Renal pelvis (tissue), 12 donors: ENCODE measurements at places on chromosomes 3 and 15.

DNA sequence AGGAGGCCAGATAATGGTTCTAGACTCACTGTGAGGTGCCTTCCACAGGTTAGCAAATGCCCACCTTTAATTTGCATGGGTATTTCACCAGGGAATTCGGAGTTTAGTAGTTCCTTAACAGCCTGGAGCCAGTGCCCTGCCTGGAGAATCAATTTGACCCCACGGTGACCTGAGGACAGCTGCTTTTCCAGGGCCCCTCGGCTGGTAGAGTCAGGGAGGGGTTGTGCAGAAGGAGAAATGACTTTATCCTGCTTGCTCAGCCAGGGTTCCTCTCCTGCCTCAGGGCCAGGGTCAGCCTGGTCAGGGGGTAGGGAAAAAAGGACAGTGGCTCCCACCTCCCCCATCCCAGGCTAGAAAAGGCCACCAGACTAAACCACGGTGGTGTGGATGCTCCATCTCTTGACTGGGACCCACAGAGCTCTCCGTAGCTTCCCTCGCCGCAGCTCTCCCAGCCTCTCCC lies 12.0 kb downstream of the DLL4 start:
- DNase-seq = no peak

- DNase-seq = no peak
Measured at GRCh38 chr3:16121391-16121790, 53.1 kb upstream of the GALNT15 start.

- no peak for DNase-seq
Measured at GRCh38 chr3:8571256-8571655, 69.6 kb downstream of the LMCD1 start.

GRCh38 chr15:100727291-100727851 lies 125.0 kb downstream of the ASB7 start:
- no peak for DNase-seq

DNA sequence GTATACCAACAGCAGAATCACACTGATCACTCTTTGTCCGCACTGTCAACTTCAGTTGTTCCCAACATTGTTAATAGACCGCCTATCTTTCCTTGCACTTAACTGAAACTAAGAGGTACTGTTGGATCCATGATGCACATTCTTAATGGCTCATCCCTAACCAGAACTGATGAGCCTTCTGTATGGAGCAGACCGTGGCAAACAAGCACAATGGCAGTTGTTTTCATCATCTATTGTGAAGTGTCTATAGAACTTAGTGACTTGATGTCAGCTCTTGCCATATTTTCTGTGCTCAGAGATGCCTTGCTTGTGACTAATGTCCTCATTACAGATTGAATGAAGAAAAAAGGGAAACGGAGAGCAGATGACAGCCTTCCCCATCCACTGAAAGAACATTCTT lies 347.4 kb downstream of the NLGN1 start:
- no peak for DNase-seq

DNA sequence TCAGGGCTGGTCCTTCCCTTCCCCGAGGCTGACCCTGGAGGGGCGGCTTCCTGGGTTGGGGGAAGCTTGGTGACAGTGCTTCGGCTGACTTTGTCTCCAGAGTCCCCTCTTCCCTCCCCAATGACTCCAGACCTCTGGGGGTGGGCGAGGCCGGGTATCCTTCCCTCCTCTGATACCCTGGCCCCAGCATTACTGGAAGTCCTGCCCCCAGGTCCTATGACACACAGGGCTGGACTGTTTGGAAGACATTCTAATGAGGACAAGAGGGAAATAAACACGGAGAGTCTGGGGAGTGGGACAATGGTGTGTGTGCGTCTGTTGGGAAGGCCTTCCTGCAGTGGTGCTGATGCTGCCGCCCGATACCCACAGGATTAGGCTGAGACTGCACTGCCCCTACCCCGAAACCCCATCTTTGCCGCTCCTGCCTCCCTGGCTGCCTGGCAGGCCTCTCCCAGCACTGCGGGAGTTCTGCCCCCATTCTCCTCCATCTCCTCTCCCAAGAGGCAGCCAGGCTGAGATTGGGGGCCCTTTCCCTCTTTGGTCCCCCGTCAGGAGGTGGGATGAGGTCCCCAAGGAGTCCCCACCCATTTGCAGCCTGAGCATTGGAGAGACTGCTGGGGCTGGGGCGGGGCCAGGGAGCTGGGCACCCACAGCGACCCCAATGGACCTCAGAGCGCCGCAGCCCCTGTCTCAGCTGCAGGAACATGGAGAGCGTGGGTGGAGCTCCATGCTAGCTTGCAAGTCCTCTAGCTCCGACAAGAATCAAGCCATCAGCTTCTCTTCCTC lies 29.7 kb upstream of the FBLN2 start:
- no peak for DNase-seq

GRCh38 chr3:106421909-106422308 lies 553.1 kb upstream of the CBLB start:
- DNase-seq = no peak

GRCh38 chr3:184565421-184566211 lies 4.0 kb downstream of the EPHB3 start:
- DNase-seq = peak; percentile 68

- DNase-seq = no peak
Measured at GRCh38 chr3:17798000-17798399, 55.6 kb upstream of the TBC1D5 start.

DNA sequence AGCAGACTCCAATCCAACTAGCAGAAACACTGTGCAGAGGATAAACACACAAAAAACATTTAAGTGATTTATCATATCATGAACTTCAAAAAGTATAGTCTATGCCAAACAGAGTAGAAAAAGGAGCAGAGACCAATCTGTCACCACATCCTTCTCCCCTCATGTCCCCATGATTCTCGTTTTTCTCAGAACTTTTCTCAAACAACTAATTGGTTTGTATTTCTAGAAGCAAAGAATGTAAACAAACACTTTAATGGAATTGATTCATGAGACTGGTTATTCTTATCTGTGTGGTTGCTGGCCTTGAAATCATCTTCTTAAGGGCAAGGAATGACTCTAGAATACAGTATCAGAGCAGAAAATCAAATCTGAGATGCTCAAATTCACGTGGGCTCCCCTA lies 294.2 kb upstream of the THBS1 start:
- DNase-seq = no peak

GRCh38 chr3:168534761-168535160 lies 439.0 kb upstream of the GOLIM4 start:
- no peak for DNase-seq

DNA sequence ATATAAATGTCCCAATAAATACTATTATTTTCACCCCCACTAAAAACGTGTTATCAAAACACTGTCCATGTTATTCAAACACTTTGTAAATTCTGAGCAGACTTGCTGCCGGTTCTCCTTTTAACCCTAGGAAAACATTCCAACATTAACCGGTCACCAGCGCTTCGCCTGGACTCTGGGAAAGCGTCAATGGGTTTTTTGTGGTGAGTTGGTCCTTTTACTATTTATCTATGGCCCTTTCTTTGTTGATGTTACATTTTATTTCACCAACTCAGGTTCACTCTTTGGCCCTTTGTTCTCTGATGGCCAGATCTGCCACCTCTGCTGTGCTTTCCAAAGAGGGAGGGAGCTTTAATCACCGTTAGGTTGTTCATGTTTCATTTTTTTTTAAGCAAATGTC lies 4.1 kb upstream of the EOMES start:
- no peak for DNase-seq

GRCh38 chr3:194204042-194204987 lies 68.4 kb downstream of the HES1 start:
- DNase-seq = no peak

DNA sequence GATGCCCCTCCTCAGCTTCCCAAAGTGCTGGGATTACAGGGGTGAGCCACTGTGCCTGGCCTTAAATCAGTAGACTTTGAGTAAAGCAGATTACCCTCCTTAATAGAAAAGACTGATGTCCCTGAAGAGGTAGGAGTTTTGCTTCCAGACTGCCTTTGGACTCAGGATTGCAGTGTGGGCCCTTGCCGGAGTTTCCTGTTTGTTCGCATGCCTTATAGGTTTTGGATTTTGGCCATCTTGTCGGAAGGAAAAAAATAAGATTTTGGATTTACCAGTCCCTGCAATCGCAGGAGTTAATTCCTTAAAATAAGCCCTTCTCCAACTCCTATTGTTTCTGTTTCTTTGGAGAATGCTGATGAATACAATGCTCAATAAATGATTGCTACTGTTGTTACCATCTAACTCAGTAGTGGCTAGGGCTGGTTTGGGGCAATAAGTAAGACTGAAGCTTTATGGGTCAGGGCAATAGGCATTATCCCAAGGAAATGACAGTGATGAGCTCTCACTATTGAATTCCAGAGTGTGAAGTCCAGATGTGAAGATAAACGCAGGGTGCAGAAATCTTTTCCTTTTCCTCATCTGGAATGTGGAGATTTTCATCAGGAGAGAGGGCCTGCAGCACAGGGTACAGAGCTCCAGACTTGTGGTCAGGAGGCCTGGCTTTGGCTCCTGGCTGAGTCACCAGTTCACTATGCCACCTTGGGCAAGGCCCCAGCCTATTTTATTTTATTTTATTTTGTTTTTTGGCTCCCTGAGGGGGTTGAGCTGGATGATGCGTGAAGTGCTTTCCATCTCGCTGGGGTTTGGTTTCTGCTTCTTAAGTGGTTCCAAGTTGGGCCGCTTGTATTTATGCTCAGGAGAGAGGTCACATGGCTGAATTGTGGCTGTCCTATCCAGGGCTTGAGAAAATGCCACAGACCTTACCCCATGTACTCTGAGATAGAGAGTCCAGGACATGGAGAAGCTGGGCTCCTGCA lies 25.3 kb downstream of the FOXL2 start:
- no peak for DNase-seq

- DNase-seq = no peak
Measured at GRCh38 chr3:187519428-187519890, 150.7 kb downstream of the SST start.

DNA sequence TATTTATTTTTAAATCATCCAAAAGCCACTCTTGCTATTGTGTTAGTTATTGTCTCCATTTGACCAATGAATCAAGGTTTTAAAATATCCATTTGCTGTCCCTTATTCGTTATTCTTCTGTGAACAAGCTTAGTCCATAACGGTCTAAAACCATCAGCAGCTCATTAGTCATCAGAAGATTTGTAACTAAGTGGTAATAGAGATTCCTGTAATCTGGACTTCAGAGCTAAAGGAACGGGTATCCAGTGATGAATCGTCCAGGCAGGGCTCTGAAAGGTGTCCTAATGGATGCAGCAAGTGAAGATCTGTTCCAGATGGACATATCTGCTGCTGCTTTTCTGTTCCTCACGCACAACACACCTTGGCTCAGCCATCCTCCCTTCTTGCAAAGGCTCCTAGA lies 362.7 kb upstream of the CFAP20DC start:
- no peak for DNase-seq

- no peak for DNase-seq
Measured at GRCh38 chr15:89328398-89329254, 6.0 kb downstream of the POLG start.

DNA sequence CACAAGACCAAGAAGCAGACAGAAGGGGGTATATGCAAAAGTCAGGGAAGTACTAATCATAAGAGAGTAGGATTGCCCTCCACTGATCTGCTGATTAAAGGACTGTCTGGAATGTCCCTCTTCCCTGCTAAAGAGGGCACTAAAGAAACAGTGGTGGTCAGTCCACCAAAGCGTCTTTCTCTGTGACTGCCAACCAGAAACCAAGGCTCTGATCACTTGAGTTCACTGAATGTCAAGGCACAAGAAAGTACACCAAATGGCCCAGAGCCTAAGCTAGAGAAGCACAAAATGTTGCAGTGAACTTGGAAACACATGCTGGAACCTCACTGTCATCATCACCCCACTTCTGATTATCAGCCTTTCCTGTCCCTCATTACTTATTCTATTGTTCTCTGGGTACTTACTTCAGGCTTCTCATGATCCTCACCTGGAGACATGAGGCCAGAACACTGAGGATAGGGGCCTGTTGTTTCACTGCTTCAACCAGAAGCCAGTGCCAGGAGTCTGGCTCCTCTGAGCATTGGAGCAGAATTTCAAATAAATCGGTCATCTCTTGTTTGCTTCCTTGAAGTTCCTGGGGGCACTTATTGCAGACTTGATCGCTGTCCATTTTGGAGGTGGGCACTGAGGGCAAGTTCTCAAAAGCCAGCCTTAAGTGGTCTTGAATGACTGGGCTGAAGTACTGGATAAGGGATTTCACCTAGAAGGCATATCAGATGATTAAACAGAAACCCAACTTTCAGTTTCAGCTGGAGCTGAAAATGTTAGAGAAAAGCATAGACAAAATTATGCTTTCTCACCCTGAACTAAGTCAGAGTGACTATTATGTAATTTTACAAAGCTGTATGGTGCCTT lies 58.9 kb downstream of the EIF3J start:
- DNase-seq = no peak

- peak; percentile 93 for DNase-seq
Measured at GRCh38 chr3:56467108-56467507, 1.2 kb downstream of the ERC2 start.

GRCh38 chr3:53718462-53718861 lies 127.8 kb downstream of the CHDH start:
- DNase-seq = no peak

DNA sequence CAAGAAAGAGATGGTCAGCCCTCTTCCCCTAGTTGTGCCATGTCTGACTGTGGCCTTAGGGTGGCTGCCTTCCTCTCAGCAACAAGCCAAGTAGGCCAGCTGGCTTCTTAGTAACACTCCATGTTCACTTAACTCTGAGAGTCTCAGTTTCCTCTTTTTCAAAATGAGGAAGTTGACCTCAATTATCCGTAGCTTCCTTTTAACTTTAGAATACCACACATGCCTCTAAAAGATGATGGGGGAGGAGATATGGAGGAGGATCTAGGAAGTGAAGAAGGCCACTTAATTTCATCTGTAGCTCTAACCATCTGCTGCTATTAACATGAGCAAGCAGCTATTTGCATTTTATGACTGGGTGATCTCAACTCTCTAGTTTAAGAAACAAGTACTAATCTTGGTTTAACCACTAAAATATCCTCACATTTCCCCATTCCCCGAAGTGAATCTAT lies 32.9 kb downstream of the CD200R1L start:
- DNase-seq = no peak

DNA sequence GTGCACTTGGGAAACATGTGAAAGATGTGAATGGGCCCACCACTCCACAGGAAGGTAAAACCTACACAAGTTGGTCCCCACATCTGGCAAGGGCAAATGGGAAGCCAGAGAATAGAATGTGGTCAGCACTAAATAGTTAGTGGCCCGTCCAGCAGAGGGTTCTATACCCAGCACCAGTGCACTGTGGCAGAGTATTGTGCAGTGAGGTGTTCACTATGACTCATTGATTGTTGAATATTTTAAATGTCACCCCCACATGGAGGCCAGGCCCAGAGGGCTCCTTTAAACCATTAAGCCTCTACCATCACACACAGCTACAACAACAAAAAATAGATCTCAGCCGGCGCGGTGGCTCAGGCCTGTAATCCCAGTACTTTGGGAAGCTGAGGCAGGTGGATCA lies 11.7 kb downstream of the FRMD5 start:
- no peak for DNase-seq

GRCh38 chr15:96087180-96087884 lies 243.2 kb upstream of the NR2F2 start:
- DNase-seq = no peak

GRCh38 chr3:176041812-176042211 lies 1155.5 kb downstream of the TBL1XR1 start:
- DNase-seq = peak; percentile 4

- no peak for DNase-seq
Measured at GRCh38 chr3:100780071-100780622, 70.9 kb downstream of the TFG start.
